Left lobe of liver (tissue), 2 donors: ENCODE measurements at places on chromosomes 16 and 17. TPM values are rescaled to one million over a fixed set of nuclear protein-coding genes. Genes with fewer than 3 reads are reported as not detected.

Gene SHISA6
- not detected for total RNA-seq

DNA sequence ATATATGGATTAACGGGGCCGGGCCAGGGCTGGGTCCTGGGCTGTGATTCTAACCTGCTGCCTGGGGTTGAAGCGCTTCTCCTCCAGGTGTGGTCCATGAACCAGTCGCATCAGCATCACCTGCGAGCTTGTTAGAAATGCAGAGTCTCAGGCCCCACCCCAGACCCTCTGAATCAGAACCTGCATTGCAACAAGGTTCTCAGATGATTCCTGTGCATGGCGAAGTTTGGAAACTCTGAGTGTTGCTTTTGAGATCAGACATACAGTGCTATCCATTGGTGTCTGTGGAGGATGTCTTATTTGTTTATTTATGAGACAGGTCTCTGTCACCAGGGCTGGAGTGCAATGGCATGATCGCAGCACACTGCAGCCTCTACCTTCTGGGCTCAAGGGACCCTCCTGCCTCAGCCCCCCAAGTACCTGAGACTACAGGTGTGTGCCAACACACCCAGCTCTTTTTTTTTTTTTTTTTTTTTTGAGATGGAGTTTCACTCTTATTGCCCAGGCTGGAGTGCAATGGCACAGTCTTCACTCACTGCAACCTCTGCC lies 99.8 kb downstream of the PITPNC1 start:
- DNase-seq, result no peak

Gene SCARF1
- total RNA-seq, result 12.5 TPM

Gene SAMD14
- 1.9 TPM for total RNA-seq

DNA sequence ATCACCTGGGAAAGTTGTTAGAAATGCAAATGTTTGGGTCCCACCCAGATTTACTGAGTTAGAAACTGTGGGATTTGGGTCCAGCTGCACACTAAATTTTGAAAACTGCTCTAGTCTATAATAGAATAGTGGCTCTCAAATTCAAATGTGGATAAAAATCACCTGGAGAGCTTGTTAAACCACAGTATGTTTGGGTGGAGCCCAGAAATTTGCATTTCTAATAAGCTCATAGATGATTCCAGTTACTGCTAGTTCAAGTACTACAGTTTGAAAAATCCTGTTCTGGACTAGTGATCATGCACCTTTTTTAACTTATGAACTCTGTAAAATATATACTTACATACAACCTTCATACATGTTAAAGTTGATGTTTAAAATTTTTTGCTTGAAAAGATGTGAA lies 27.8 kb downstream of the RABEP1 start:
- no peak for DNase-seq

DNA sequence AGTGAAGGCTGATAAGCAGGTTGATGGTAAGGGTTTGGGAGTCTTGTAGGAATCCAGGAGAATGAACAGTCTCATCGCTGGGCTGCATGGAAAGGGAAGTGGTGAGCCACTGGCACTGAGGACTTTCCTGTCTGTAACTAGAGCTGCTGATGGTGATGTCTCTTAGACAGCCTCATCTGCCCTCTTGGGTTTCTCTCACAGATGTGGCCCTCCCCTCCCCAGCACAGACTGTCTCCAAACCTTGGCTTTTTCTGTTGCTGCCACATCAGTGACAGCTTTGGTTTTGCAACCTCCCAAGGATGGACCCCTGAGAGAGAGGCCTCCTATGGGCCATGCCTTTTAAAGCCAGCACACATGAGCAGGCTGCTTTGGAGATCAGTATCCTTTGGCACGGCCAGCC lies 16.9 kb downstream of the PLCG2 start:
- DNase-seq, result no peak

Gene ORAI3
- total RNA-seq, result 51.3 TPM

DNA sequence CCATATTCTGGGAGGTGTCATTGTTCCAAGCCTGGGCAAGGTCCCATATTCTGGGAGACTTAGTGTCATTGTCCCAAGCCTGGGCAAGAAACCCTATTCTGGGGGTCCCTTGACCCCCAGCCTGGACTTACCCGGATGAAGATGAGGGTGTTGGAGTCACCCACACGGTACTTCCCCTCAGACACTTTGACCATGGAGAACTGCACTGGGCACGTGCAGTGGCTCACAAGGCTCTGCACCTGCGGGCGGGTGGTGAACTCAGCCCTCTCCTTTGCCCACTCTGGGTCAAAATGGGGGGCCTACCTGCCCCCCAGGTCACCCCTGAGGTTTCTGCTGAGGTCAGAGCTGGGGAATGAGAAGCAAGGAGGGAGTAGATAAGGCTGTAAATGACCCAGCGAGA lies 4.1 kb downstream of the GAS2L2 start:
- DNase-seq, result no peak

- DNase-seq, result no peak
Observed at GRCh38 chr17:7326186-7326585, 2.9 kb downstream of the NEURL4 start.

Gene G6PC1
- total RNA-seq, result 440 TPM

Gene CLEC19A
- total RNA-seq, result not detected

- DNase-seq, result no peak
Observed at GRCh38 chr16:88005181-88005581, 53.9 kb downstream of the BANP start.

DNA sequence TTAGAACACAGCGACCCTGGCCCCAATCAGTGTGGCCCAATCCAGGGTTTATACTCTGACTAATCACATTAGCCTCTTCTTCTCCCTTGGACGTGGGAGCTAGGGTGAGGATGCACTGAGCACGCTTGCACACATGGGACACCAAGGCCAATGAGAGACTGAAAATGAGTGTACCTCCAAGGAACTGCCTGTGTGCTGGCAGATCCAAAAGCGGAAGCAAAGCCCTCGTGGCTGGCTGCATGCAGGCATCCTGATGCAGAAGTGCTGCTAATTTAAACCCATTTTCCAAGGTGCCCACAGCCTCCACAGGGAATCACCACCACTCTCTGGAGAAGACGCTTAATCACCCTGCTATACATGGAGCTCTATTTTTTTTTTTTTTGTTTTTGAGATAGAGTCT lies 375.3 kb upstream of the XYLT1 start:
- DNase-seq, result no peak

- peak; percentile 75 for DNase-seq
Observed at GRCh38 chr17:151004-151403, 13.6 kb downstream of the SCGB1C2 start.

Gene CCL11
- total RNA-seq, result not detected

- no peak for DNase-seq
Observed at GRCh38 chr17:54919425-54919824, 18.8 kb downstream of the TOM1L1 start.

Gene MYO15A
- 6.0 TPM for total RNA-seq
